Stimulated activated naive CD8-positive, alpha-beta T cell treated with anti-CD3 and anti-CD28 coated beads, Interleukin-15, Interleukin-2, amounts not matched to agents 100 U/mL and 50 U/mL, for 24 hours (primary cell): ENCODE measurements at places on chromosomes 5 and 9.
A peak's percentile ranks its signal among the peaks of the same experiment; 100 is the strongest.

DNA sequence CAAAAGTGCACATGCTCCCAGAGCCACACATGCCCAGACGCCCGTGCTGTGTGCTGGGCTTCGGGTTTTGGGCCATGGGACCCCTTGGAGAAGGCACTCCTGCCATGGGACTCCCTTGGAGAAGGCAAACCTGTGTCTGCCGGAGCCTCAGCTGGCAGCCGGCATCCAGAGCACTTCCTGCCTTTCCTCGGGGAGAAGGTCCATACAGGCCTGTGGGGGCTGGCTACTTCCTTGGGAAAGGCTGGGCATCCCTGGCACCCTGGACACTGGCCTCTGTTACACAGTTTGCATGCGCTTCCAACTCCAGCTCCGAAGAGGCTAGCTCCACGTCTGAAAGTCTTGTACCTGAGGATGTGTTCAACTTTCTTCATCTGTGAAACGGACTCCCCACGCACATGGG lies 14.7 kb upstream of the IRX4 start:
- DNase-seq: no peak

- DNase-seq: no peak
These were observed 150.8 kb downstream of the SLIT3 start for GRCh38 chr5:169150108-169150507.

DNA sequence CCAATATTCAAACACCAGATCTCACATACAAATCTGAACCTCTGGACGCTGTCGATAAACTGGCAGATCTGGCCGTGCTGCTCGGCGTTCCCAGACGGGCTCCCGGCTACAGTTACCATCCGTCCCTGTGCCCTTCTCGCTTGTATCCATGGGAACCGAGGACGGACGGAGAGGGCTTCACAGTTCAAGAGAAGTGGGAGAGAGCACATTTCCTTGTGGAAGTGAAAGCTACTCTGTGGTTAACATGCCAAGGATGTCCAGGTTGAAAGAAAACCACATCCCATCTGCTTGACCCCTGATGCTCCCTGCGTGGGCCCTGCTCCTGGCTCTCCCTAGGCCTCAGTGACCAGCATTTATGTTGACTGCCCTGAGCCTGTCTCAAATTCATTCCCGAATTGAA lies 6.3 kb upstream of the DBN1 start:
- DNase-seq: no peak

DNA sequence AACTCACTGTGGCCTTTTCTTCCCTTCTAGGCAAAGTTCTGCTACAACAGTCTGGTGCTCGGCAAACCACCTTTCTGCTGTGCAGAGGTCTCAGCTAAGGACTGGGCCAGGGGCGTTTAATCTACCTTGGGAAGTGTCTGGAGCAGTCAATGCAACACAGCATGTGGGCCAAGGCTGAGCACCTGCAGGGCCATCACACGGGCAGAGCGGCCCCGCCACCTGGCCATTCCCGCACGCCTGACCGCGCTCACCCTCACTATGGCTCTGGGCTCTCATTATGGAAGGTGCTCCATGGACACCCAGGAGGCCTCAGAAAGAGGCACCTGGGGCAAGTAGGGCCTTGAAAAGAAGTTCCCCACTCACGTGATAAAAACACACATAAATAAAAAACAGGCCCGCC lies 65.7 kb upstream of the TBC1D9B start:
- no peak for DNase-seq

GRCh38 chr5:142982821-142983200 lies 212.6 kb downstream of the ARHGAP26 start:
- DNase-seq: no peak

GRCh38 chr9:107600060-107600573 lies 110.5 kb upstream of the KLF4 start:
- no peak for DNase-seq

DNA sequence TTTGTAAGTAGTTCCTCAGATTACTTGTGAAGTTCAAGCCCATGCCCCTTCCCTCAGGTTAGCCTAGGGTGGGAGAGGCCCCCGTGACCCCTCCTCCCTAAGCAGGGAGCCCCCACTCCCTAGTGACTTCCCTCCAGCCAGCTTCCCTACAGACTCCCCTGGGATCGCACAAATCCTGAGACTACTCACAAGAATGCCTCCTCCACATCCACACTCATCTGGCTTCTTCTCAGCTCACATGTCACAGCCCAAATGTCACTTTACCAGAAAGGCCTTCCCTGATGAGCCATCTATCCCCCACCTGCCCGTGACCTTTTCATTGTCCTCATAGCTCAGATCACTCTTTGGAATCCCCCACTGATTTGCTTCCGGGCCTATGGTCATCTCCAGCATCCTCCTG lies 96.7 kb upstream of the ARAP3 start:
- peak; percentile 15 for DNase-seq

- no peak for DNase-seq
These were observed 292.0 kb upstream of the ZNF608 start for GRCh38 chr5:125038477-125038876.

DNA sequence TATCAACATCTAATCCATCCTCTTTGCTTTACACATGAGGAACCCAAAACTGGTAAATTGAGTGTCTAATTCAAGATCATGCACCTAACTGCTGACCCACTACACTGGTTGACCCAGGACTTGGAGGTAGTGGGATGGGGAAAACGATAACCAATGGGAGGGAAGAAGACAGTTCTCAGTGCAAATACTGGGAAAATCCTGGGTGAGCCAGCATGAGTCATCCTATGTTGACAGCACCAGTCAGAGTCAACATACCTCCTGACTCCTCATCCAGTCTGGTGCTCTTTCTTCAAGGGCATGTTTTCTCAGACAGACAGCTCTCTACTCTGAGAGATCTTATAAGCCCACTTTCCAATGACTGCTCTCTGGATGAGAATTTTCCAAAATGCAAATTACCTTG lies 232.8 kb upstream of the PTGER4 start:
- no peak for DNase-seq

GRCh38 chr5:88542786-88543185 lies 274.1 kb upstream of the TMEM161B start:
- DNase-seq: no peak

GRCh38 chr9:118170032-118170955 lies 466.1 kb downstream of the TLR4 start:
- no peak for DNase-seq

DNA sequence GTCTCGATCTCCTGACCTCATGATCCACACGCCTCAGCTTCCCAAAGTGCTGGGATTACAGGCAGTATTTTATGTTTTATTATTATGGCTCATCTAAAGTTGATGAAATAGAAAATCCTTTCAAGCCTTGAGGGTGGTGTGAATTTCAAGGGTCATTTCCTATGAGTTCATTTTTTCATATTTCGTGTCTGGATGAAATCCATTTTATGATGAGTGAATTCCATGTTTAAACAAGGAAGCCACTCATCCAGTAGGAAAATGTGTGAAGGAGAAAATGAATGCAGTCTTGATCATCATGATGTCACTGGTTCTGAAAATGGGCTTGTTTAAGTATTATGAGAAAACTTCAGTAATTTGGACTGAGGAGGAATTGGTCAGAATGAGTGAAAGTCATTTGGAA lies 74.6 kb upstream of the ZSWIM6 start:
- DNase-seq: no peak

DNA sequence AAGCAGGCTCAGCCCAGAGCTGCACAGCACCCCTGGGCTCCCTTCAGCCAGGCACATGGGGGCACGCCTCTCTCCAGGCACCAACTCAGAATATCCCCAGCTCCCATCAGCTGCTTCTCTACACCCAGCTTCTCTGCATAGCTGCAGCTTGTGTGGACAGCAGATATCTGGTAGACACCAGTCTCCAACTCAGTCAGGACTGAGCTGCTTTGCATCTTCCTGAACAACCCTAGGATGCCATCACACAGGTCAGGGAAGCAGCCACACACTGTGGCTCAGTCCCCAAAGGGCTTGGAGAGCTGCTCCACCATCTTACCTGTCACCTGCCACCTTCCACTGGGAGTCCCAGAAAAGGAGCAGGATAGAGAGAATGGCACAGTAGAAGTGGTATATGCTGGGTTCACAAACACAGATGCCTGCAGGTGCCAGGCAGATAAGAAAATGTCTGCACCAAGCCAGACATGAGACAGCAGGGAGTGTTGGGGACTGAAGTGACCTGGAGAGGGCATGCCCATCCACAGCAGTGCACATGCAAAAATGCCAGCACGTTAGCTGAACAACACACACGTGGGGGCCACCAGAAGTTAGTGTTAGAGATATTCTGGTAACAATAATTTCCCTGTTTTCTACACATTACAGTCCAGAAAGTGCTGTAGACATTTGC lies 42.0 kb downstream of the THBS4 start:
- no peak for DNase-seq

DNA sequence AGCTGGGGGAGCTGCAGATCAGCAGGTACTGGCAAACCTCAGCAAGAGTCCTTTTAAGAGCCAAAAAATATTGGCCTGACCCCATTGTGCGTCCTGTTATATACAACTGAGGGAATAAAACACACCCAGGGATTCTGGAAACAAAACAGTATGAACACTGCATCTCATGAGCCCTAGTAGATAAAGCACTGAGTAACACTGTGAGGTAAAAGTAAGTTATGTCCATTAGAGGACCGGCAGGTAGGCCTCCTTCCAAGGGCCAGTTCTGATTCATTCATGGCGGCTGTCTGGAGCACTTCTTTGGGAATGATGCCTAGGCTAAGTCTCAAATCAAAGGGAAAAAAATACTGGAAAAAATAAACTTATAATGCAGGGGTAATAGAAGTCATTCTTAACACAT lies 64.9 kb downstream of the PDE4D start:
- no peak for DNase-seq

- no peak for DNase-seq
These were observed 8.3 kb downstream of the FOXD1 start for GRCh38 chr5:73440262-73440661.

GRCh38 chr9:88801214-88801796 lies 190.0 kb upstream of the S1PR3 start:
- DNase-seq: no peak

GRCh38 chr5:95984287-95984938 lies 22.8 kb upstream of the ELL2 start:
- DNase-seq: no peak

- DNase-seq: no peak
These were observed 119.5 kb upstream of the PLCXD3 start for GRCh38 chr5:41629897-41630296.

DNA sequence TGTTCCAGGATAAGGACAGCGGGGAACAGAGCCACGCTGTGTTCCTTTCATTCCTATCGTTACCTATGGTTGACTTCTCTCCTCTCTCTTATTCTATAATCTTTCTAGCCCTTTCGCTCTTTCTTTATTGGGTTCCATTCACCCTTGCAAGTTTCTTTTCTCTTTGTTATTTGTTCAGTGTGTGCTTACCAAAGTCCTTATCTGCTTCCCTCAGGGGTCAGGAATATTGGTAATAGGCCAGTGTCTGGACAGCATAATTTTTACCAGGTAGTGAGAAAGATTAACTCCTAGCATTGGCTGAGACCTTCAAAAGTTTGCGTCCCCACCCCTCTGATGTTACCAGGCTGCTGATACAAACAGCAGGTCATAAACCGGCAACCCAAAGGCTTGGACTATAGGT lies 4.9 kb downstream of the SGCD start:
- no peak for DNase-seq

- no peak for DNase-seq
These were observed 25.2 kb downstream of the IL12B start for GRCh38 chr5:159304961-159305595.

GRCh38 chr9:100284247-100284646 lies 68.5 kb downstream of the TEX10 start:
- DNase-seq: no peak

- DNase-seq: no peak
These were observed 2.2 kb upstream of the VPS13A start for GRCh38 chr9:77175151-77175550.

DNA sequence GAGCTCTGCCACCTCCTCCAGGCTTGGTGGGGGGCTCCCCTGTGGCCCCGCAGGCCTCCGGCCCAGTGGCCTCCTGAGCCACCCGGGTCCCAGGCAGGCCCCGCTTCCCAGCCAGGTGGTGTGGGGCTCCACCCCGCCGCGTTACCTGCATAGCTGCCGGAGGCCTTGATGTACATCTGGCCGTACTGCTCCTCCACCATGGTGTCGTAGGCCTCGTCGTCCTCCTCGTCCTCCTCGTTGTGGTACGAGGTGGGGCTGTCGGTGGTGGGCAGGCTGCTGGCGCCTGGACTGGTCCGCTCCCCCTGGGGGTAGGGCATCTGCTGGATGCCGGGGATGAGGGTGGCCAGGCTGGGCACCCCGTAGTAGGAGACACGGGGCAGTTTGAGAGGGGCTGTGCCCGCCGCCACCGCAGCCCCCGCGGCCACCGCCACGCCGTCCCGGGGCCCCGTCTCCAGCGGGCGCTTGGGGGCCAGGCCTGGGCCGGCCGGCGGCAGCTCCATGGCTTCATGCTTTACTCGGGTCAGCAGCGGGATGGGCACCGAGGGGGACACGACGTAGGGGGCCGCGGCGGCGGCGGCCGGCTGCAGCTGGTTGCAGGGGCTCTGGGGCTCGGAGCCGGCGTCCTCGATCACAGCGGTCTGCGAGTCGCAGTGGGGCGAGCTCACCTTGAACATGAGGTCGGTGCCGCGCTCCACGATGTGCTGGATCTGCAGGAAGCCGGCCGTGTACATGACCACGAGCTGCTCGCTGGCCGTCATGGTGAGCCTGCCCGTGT lies 45.4 kb downstream of the NACC2 start:
- no peak for DNase-seq

- no peak for DNase-seq
These were observed 28.8 kb downstream of the PDE8B start for GRCh38 chr5:77239126-77239741.

DNA sequence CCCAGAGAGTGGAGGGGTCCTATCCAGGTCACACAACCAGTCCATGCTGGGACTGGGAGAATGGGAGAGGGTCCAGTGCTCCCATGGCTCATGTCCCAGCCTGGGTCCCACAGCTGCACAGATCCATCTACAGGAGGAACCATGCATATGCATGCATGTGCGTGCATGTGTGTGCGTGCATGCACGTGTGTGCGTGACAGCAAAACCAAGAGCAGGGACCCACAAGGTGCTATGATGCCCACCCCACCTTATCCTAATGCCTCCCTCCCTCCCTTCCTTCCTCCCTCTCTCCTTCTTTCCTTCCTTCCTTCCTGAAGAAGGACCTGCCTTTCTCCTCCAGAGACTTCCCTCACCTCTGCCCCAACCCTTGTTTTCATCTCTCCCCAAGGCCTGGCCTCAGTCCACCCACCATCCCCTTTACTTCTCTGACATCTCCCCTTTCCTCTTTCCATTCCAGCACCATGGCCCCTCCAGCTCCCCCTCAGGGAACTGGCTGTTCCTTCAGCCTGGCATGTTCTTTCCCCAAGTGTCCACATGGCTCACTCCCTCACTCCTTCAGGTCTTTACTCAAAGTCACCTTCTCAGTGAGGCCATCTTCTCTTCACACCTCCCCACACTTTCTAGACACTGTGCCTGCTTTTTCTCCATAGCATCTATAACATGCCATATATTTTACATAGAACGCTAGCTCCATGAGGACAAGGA lies 21.8 kb downstream of the AQP7 start:
- no peak for DNase-seq

GRCh38 chr9:15513335-15513734 lies 2.6 kb upstream of the PSIP1 start:
- DNase-seq: peak; percentile 22

- DNase-seq: no peak
These were observed 204.5 kb downstream of the NTRK2 start for GRCh38 chr9:84874022-84874421.

- no peak for DNase-seq
These were observed 230.2 kb downstream of the TMEM232 start for GRCh38 chr5:110496276-110496675.

- no peak for DNase-seq
These were observed 90.2 kb upstream of the CACNA1B start for GRCh38 chr9:137787381-137787780.

- DNase-seq: no peak
These were observed 706.7 kb upstream of the PTPRD start for GRCh38 chr9:11319538-11319937.

GRCh38 chr9:68705531-68706362 lies 707 bp downstream of the PIP5K1B start:
- peak; percentile 12 for DNase-seq
